ENCODE measurements at places on chromosomes 3 and 15. TPM values are rescaled to one million over a fixed set of nuclear protein-coding genes. Genes with fewer than 3 reads are reported as not detected.

APBA2 gene
- 2.6 TPM for total RNA-seq

- no peak for DNase-seq
These were observed 6.7 kb downstream of the CCDC9B start for GRCh38 chr15:40333922-40334492.

DNA sequence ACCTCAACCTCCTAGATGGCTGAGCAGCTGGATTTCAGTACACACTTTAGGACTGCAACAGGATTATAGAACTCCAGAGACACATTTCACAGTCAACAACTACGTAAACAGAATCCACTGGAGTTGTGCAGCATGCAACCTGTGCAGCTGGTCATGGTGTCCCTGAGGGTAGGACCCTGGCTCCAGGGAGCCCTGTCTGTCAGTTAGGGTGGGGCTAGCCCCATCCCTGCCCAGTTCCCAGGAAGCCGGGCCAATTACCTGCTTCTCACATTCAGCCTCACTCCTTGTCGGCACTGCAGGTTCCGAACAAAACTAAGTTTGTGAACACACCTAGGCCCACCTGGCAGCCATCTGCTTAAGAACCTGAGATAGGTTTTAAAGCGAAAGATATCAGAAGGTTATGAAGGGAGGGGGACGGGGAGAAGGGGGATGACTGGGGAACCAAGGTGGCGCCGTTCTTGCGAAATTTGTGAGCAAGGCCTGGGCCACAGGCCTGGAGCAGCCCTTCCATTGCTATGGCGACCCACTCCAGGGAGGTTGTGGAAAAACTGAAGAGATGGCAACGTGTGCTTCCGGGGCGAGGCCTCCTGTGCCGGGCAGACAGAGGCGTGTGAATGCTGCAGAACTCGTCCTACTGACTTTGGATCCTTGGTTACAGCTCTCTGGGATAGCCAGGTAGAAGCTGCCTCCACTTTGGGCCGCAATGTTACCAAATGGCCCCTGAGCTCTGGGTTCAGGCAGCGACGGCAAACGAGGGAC, 25.3 kb downstream of the ACSBG1 start:
- no peak for DNase-seq

GRCh38 chr3:53195602-53196574, 34.9 kb downstream of the PRKCD start:
- peak; percentile 62 for DNase-seq

- DNase-seq = no peak
These were observed 39.2 kb upstream of the SPSB4 start for GRCh38 chr3:141011997-141012262.

Measured in activated CD8-positive, alpha-beta memory T cell treated with anti-CD3 and anti-CD28 coated beads, Interleukin-2, amount 10 ng/mL, durations not matched to agents 7 days and 5 days (primary cell).